ENCODE measurements at places on chromosomes 4 and X. TPM values are rescaled to one million over a fixed set of nuclear protein-coding genes. Genes with fewer than 3 reads are reported as not detected.

CXCL1 gene
- not detected for total RNA-seq

HADH gene
- total RNA-seq = 14.5 TPM

RAB9A gene
- total RNA-seq = 82.6 TPM

CWH43 gene
- total RNA-seq = not detected

DCAF8L2 gene
- total RNA-seq = not detected

CHRDL1 gene
- total RNA-seq = 7.3 TPM

SPACA5 gene
- not detected for total RNA-seq

OTUD6A gene
- total RNA-seq = not detected

XIAP gene
- 27.2 TPM for total RNA-seq

ZCCHC12 gene
- total RNA-seq = 0.07 TPM
